Choroid plexus epithelial cell (primary cell): ENCODE measurements at places on chromosomes 1 and 21.
A peak's percentile ranks its signal among the peaks of the same experiment; 100 is the strongest.

- peak; percentile 12 for DNase-seq
Observed at GRCh38 chr21:14675774-14676530, 129.8 kb upstream of the SAMSN1 start.

DNA sequence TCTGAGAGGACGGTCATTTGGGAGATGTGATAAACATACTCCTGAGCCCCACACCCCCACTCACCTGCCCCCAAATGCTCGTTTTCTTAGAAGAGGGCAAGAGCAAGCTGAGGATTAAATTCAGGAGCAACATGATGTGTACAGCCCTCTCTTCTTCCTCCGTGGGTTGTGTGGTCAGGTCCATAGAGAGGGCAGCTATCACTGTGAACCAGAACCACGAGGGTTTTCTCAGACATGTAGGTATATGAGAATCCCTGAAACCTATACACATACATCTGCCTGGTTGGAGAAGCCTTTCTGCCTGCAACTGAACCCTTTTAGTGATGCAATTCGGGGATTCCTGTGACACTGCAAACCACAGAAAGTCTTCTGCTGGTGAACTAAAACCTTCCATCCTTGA is 38.9 kb downstream of the PGM1 start:
- DNase-seq = peak; percentile 23

- DNase-seq = peak; percentile 84
Observed at GRCh38 chr1:198153103-198153502, 3.7 kb upstream of the NEK7 start.

- DNase-seq = peak; percentile 15
Observed at GRCh38 chr21:42474043-42474831, 21.8 kb downstream of the RSPH1 start.

GRCh38 chr1:99849413-99849743 is 783 bp upstream of the AGL start:
- peak; percentile 3 for DNase-seq

DNA sequence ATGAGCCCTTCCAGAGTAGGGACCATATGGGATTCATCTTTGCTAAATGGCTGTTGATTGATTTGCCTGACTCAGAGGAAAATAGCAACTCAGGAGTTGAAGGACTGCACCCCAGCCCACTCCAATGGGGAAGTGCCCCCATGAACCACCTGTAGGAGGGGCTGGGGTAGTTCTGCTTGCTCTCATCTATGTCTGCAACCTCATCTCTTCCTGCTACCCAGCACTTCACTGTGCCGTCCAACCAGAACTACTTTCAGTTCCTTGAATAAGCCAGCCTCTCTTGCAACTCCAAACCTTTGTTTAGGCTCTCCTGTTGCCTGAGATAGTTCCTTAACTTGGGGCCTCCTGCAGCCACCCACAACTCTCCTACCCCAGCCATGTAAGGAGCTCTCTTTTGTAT is 26.6 kb downstream of the BEND5 start:
- DNase-seq = no peak

DNA sequence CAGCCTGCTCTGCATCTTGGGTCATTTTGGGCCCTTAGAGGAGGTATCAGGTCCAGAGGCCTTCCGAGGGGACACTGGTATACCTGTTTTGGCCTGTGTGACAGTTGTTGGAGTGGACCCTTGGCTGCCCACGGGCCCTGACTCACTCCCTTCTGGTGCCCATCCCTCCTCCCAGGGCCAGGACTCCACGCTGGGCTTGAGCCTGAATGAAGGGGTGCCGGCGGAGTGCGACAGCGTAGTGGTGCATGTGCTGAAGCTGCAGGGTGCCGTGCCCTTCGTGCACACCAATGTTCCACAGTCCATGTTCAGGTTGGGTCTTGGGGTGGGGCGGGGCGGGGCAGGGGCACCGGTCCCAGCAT is 11.1 kb downstream of the FAAH start:
- no peak for DNase-seq

DNA sequence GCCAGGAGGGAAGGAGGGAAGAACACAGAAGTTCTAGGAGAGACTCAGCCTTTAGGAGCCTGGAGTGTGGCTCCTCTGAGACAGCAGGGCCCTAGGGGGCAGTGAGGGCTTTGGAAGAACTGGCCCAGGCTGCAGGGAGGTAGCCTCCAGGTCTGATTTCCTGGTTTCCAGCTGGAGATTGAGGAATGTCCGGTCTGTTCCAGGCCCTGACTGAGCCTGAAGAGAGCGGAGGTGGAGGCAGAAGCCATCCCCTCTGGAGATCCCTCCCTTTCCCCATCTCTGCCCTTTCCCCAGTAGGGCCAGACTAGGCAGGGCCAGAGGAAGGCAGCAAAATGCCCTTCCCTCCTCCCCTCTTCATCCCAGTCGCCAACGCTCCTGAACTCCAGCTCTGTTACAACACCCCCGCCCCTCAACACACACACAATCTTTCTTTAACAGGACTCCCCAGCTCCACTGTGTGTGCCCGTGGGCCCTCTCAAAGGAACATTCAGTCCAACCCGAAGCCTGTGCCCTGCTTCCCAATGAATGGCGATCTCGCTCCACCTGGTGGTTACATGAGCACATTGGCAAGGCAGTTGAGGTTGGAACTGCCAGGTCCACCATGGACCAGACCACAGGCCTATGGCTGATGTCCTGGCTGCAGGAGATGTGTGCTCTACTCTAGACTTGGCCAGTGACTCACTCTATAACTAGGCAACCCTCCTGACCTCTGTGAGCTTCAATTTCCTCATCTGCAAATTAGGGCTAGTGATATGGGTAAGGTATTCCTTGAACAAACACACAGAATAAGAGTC is 32.0 kb downstream of the MAP7D1 start:
- peak; percentile 95 for DNase-seq

DNA sequence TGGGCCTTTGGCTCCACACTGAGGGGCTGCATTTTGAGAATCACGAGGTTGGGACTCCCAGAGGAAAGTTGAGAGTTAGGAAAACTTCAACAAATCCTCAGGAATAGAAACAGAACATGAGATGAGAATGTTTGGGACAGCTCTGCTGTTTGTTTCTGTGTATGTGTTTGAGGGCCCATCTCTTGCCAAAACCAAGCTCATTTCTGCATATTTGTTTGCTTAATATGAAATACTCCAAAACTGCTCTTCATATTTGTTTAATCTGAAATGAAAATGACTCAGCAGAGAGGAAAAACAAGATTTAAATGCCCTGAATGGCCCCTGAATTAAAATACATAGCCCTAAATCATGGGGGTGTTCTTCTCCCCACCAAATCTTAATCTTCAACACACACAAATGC is 78.1 kb downstream of the DDR2 start:
- DNase-seq = peak; percentile 46

DNA sequence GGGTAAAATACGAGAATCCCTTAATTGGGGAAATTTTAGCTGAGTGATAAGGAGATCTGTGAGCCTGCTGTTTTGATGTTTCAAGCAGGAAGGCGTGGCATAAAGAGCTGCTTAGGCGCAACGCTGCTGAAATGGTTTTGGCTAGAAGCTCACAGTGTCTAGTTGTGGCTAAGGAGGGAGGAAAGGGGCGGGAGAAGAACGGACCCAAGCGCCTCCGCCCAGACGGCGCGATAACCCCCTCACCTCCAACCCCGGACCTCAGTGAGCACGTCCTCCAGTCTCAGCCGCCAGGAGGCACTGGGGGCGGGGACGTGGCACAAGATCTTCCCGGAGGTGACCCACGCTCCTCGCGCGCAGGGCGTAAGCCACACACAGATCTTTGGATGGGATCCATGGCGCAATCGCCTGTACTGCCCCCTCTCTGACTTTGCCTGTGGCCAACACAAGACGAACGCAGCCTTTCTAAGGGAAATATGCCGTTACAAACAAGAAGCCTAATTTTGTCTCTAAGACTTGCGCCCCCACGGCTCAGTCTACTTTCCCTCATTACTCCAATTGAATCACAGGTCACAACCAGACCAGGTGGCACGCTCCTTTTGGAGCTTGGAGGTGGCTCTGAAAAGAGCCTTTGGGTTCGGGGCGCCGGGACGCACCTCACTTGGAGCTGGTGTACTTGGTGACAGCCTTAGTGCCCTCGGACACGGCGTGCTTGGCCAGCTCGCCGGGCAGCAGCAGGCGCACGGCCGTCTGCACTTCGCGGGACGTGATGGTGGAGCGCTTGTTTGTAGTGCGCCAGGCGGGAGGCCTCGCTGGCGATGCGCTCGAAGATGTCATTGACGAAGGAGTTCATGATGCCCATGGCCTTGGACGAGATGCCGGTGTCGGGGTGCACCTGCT is 23.4 kb upstream of the RNF187 start:
- no peak for DNase-seq

DNA sequence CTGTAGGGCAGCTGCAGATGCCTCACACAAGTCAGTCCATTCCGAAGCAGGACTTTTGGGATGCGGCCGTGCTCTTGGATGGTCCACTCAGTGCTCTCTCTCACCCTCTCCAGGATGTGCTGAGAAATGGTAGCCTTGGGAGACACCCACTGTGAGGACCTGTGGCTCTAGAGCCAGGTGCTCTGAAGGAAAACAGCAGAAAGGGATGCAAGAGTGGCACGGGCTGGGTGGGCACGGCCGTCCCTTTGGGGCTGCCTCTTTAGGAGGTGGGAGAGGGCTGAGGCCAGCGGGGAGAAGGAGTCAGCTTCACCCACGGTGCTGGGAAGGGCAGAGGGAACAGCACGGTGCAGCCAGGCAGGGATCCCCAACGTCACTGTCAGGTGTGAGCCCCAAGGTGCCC is 106.1 kb downstream of the RIPK4 start:
- DNase-seq = no peak

GRCh38 chr21:36699546-36700294 is 805 bp downstream of the SIM2 start:
- no peak for DNase-seq

- no peak for DNase-seq
Observed at GRCh38 chr1:236877661-236878060, 82.6 kb downstream of the MTR start.

- DNase-seq = no peak
Observed at GRCh38 chr21:36092681-36093080, 22.9 kb downstream of the CBR1 start.

GRCh38 chr1:202047977-202048376 is 37.6 kb downstream of the ELF3 start:
- no peak for DNase-seq

- DNase-seq = no peak
Observed at GRCh38 chr1:36922593-36923426, 111.5 kb downstream of the GRIK3 start.

- DNase-seq = no peak
Observed at GRCh38 chr1:7852804-7853683, at the start of gene UTS2. UTS2 (minus strand) TSS chr1:7853065; CDS start chr1:7853003, 62 bp downstream.

DNA sequence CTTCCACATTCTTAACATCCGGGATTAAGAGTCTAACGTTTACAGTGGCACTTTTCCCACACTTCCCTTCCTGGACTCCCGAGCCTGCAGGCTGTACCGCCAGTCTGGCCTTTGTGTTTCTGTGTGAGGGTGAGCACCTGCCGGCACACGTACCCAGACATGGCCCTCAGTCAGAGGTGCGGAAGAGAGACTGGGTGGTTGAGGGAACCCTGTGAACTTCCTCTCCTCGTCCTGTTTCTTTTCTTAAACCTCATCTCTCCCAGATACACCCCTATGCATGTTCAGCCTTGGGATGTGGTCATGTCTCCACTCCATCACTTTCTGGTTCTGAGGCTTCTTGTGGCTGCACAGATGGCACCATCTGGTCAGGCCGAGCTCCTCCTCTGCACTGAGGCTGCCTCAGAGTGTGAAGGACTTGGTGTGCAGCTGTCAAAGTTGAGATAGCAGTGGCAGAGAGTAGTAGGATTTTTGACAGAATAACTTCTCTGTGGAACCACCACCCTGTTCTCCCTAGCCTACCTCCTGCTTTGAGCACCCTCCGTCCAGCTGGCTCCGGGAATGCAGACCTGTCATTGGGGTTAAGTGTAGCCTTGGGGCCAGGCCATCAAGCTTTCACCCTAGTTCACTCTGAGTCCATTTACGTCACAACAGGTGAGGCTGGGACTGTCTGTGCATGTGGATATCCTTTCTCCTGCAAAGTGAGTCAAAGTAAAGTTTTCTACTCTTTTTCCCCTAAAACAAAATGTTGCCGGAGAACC is 31.4 kb downstream of the VASH2 start:
- DNase-seq = no peak

DNA sequence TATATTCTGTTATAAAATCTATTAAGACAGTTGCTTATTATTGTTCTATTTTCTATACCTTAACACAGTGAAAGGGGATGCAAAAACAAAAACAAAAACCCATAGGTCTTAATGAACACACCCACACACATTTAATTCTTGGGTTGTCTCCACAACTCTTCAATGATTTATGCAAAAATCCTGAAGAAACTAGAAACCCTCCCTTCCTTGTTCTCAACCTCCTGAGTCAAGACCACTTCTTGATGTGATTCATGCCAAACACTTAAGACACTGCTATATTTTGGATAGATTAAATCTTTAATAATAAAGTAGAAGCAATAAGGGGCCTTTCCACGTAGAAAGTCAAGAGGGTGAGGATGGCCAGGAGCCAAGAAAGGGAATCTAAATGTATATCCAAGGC is 23.4 kb downstream of the SCAF4 start:
- no peak for DNase-seq

DNA sequence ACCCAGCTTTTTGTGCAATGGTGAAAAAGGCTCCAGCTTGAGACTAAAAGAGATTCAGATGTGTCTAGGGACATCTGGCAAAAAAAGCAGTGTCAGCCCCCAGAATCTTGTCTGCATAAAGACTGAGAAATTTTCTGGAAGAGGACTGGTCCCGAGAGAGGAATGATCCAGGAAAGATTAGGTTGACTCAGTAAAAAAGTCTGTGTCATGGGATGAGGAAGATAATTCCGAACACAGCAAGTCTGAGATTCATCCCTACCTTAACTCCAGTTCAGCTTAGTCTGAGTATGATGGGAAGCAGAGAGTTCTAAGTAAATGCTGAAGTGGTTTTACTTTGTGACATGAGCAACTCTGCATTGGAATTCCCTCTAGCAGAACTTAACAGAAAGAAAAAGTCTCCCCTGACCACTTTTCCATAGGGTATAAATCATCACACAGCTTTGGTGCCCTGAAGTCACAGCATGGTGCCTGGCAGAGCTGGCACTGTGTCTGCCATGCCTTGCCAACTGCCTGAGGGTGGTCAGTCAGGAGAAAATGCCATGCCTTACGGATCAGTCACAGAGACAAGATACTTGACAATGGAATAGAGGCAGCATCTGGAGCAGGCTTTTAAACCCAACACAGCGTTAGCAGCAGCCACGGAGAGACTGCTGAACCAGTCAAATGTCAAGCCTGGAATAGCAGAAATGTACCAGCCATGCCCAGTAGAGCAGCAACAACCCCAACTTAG is 153.4 kb downstream of the ZC3H11B start:
- no peak for DNase-seq

GRCh38 chr1:87115317-87115890 is 201.0 kb downstream of the HS2ST1 start:
- peak; percentile 40 for DNase-seq

GRCh38 chr21:44819283-44820243 is 1.7 kb upstream of the SUMO3 start:
- no peak for DNase-seq

- peak; percentile 46 for DNase-seq
Observed at GRCh38 chr1:32816676-32817158, 441 bp downstream of the YARS1 start.

- DNase-seq = peak; percentile 93
Observed at GRCh38 chr21:37700641-37701202, 215.5 kb downstream of the KCNJ6 start.
